ENCODE measurements at places on chromosomes 11 and 22. TPM values are rescaled to one million over a fixed set of nuclear protein-coding genes. Genes with fewer than 3 reads are reported as not detected.

DNA sequence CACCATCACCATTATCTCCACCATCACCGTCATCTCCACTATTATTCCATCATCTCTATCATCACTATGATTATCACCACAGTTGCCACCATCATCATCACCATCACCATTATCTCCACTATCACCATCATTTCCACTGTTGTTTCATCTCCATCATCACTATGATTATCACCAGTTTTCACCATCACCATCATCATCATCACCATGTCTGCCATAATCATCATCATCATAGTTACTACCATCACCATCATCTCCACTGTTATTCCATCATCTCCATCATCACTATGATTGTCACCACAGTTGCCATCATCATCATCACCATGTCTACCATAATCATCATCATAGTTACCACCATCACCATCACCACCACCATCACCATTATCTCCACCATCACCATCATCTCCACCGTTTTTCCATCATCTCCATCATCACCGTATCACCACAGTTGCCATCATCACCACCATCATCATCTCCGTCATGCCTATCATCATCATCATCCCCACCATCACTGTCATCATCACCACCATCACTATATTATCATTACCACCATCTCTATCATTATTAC is 264.9 kb downstream of the BRD1 start:
- no peak overlapping the region for H3K27ac ChIP-seq
- H3K4me3 ChIP-seq: no peak overlapping the region
- no peaks in the 10 kb centered on the region for H3K4me1 ChIP-seq
- no peak for DNase-seq
- H3K36me3 ChIP-seq: no peaks in the 10 kb centered on the region

GRCh38 chr11:126341760-126342161 is 13.7 kb upstream of the ST3GAL4 start:
- no peaks in the 10 kb centered on the region for H3K27me3 ChIP-seq
- peaks cover 65% of the 10 kb centered on the region for H3K4me1 ChIP-seq
- peaks cover 52% of the 10 kb centered on the region for H3K36me3 ChIP-seq
- H3K4me3 ChIP-seq: no peak overlapping the region
- DNase-seq: peak; percentile 11

DNA sequence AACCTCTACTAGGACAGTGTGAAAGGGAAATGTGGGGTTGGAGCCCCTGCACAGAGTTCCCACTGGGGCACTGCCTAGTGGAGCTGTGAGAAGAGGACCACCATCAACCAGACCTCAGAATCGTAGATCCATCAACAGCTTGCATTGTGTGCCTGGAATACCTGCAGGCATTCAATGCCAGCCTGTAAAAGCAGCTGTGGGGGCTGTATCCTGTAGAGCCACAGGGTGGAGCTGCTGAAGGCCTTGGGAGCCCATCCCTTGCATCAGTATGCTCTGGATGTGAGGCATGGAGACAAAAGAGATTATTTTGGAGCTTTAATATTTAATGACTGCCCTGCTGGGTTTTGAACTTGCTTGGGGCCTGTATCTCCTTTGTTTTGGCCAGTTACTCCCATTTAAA is 46.3 kb downstream of the PGR start:
- H3K4me3 ChIP-seq: no peak overlapping the region
- no peaks in the 10 kb centered on the region for H3K27me3 ChIP-seq
- no peaks in the 10 kb centered on the region for H3K36me3 ChIP-seq
- no peaks in the 10 kb centered on the region for H3K4me1 ChIP-seq

DNA sequence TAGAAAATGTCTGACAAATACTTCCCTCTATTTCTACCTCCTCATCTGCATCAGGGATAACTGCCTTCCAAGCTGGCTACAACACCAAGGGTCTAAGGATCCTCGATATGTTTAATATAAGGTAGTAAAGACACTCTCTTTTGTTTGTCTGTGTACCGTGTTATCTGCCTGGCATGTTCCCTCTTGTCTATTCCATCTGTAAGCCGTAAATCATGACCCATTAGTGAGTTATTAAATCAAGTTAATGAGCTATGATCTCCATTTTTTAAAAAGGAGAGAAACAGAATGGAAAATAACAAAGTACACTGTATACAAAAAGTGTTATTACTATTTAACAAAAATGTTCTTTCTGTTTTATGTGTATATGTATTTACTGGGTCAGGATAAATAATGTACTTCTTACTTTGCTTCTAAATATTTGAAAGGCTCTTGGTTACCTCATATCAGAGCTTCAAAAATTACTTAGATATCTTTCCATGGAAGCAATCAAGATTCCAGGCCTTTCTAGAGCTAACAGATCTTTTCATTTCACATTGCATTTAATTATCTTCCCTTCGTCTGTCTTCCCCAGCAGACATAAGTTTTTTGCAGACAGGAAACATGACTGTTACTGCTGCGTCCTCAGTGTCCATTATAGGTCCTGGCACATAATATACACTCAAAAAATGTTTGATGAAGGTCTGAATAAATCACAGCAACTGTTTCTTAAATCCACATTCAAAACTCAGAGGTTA is 342.6 kb upstream of the CCDC90B start:
- H3K36me3 ChIP-seq: no peaks in the 10 kb centered on the region
- H3K4me1 ChIP-seq: no peaks in the 10 kb centered on the region
- no peaks in the 10 kb centered on the region for H3K27me3 ChIP-seq
- no peak for DNase-seq

GRCh38 chr11:59182457-59183151 is 10.7 kb downstream of the DTX4 start:
- H3K4me1 ChIP-seq: no peaks in the 10 kb centered on the region
- H3K27me3 ChIP-seq: no peaks in the 10 kb centered on the region
- DNase-seq: no peak
- no peak overlapping the region for H3K4me3 ChIP-seq
- H3K27ac ChIP-seq: no peak overlapping the region

GRCh38 chr11:78802058-78802761 is 227.5 kb upstream of the NARS2 start:
- peaks cover 62% of the 10 kb centered on the region for H3K4me1 ChIP-seq
- H3K27me3 ChIP-seq: no peaks in the 10 kb centered on the region
- DNase-seq: no peak
- H3K36me3 ChIP-seq: no peaks in the 10 kb centered on the region
- no peak overlapping the region for H3K4me3 ChIP-seq

GRCh38 chr11:44383246-44383645 is 73.3 kb upstream of the ALX4 start:
- no peaks in the 10 kb centered on the region for H3K4me1 ChIP-seq

DNA sequence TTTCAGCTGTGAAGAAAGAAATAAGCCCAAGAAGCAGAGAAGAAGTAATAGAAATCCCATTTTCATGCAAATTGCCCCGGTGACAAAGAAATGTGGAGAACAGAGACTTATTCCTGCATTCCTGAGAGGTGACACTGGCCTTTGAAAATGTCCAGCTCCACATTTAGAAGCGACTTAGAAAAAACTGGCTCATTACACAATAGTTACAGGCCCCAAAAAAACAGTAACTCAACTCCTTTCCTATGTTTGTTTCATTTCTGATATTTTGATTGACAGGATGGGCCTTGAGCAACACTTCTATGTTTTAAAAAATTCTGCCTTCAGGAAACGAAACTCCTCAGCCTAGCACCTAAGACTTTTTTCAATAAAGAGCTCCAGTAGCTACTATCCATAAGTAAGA is 726.9 kb upstream of the TENM4 start:
- no peak overlapping the region for H3K4me3 ChIP-seq
- DNase-seq: no peak
- H3K36me3 ChIP-seq: no peaks in the 10 kb centered on the region
- no peaks in the 10 kb centered on the region for H3K27me3 ChIP-seq
- no peak overlapping the region for H3K27ac ChIP-seq

GRCh38 chr22:22558972-22559603 is at the start of gene PRAME:
TSS of gene PRAME (minus strand) at chr22:22559265. CDS start at chr22:22556832, 2,433 bp downstream.
- no peak within 1 kb of the TSS for H3K4me3 ChIP-seq
- DNase-seq: peak; percentile 41

DNA sequence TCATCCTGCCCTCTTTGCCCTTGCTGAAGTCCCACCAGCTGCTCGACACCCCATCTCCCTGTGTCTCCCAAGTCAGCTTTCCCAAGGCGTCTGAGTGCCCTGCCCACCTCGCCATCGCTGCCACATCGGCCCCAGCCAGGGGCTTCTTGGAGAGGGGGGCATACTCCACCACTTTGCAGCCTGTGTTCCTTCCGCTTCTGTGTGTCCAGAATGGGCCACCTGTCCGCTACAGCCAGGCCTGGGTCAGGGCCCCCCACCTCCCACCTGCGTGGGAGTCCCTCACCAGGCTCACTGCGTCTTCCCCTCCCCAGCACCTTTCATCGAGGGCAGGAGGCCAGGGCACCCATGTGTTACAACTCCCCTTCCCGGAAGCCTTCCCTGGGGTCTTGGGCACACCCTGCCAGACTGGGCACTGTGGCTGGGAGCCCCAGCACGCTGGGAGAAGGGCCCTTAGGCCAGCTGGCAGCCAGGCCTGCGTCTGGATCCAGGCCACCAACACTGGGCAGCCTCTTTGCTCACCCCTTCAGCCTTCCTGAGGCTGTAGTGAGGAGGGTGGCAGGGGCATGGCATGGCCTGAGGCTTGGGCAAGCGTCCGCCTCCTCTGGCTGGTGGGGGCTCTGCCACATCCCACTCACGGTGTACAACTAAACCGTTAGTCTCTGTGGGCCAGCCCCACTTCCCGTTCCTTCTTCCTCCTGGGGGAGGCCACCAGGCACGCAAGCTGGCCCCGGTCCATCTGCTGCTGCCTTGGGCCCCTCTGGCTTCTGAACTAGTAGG is 13.4 kb downstream of the CPT1A start:
- peaks cover 6% of the 10 kb centered on the region for H3K36me3 ChIP-seq
- peak overlapping the region; percentile 38 for H3K27ac ChIP-seq
- no peak overlapping the region for H3K4me3 ChIP-seq
- H3K4me1 ChIP-seq: peaks cover 15% of the 10 kb centered on the region

DNA sequence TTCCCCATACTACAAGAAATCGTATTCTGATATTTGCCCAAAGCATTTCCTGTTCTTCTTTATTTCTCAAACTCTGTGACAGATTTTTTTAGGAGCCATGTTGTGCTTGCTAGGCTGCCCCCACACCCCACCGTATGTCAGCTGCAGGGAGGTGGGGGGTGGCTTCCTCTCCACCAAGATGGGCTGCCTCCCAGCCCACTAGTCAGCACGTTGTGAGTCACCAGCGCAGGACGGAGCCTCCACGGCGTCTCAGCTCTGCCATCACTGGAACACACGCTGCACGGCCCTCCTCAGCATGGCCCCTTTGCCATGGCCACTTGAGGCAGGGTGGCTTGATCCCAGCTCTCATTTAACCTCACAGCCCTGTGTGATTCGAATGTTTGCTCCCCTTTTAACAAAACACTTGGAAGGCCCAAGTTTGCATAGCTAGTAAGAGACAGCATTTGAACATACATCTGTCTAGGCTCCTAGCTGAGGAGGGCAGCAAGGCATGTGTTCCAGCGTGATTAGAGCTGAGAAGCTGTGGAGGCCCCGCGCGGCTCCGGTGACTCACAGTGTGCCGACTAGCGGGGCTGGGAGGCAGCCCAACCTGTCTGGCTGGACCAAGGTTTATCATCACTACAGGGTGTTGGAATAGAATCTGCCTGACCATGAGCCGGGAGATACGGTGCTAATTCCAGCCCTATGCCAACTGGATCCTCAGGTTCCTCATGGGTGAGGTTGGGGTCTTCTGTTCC is 180.7 kb upstream of the NCAM1 start:
- no peaks in the 10 kb centered on the region for H3K27me3 ChIP-seq
- H3K27ac ChIP-seq: peak overlapping the region; percentile 60
- no peak overlapping the region for H3K4me3 ChIP-seq
- no peaks in the 10 kb centered on the region for H3K36me3 ChIP-seq
- peaks cover 21% of the 10 kb centered on the region for H3K4me1 ChIP-seq

DNA sequence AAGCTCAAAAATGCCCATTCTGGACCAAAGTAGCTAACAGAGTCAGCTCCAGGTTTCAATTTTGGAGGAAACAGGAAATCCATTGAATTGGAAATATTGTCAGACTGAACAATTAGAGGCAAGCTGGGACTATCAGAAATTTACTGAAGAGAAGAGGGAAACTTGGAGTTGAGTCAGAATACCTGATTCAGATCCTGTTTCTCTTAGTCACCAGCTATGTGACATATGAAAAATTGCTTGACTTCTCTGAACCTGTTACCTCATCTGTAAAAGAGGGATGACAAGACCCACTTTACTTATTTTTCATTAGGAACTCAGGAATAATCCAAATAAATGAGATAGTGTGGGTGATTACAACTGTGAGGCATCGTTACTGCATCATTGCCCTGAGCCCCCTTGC is 148.9 kb upstream of the CADM1 start:
- no peak overlapping the region for H3K27ac ChIP-seq
- no peak for DNase-seq
- H3K36me3 ChIP-seq: no peaks in the 10 kb centered on the region
- no peaks in the 10 kb centered on the region for H3K27me3 ChIP-seq

DNA sequence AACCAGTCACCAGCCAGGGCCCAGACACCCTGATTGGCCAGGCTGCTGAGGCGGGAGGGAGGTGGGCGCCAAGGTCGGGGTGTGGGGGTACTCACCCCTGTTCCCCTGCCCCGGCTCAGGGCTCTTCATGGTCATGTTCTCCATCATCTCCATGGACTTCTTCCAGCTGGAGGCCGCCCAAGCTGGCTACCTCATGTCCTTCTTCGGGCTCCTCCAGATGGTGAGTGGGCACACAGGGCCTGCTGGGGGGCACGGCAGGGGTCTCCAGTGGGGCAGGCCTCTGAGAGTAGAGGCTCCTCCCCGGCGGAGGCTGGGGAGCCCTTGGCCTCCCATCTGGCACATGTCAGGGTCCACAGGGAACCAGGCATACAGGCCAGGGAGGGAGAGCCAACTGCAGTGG is 10.0 kb downstream of the PHLDA2 start:
- DNase-seq: no peak

GRCh38 chr22:44566911-44567310 is 68.9 kb upstream of the RTL6 start:
- H3K27ac ChIP-seq: no peak overlapping the region
- no peaks in the 10 kb centered on the region for H3K36me3 ChIP-seq
- H3K4me3 ChIP-seq: no peak overlapping the region
- peak; percentile 21 for DNase-seq
- peaks cover 13% of the 10 kb centered on the region for H3K4me1 ChIP-seq

DNA sequence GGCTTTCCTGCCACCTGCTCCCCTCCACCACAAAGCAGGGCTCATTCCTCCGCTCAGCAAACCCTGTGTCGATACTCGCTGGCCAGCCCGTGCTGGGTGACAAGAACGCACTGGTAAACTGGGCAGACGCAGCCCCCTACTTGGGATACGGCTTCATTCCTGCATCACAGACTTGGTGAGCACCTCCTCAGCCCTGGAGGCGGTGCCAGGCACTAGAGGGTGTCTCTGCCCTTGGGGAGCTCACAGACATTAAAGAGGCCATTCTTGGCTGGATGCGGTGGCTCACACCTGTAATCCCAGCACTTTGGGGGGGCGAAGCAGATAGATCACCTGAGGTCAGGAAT is 6.0 kb downstream of the ZDHHC24 start:
- DNase-seq: no peak
- H3K4me3 ChIP-seq: no peak overlapping the region
- H3K27ac ChIP-seq: no peak overlapping the region
- peaks cover 24% of the 10 kb centered on the region for H3K4me1 ChIP-seq
- H3K36me3 ChIP-seq: peaks cover 58% of the 10 kb centered on the region

The MS4A14 gene
- total RNA-seq: 1.1 TPM

The FAM180B gene
- not detected for total RNA-seq

The TMEM191B gene
- 2.1 TPM for total RNA-seq

The C11orf52 gene
- 2.1 TPM for total RNA-seq

The MUC6 gene
- not detected for total RNA-seq

The OR51I2 gene
- not detected for total RNA-seq

The CCDC89 gene
- total RNA-seq: 1.2 TPM

All from heart left ventricle (tissue), 16 donors.